ENCODE measurements at places on chromosomes 1 and 21.

- DNase-seq: peak; percentile 11
Observed at GRCh38 chr1:236206548-236206947, 64.2 kb downstream of the GPR137B start.

DNA sequence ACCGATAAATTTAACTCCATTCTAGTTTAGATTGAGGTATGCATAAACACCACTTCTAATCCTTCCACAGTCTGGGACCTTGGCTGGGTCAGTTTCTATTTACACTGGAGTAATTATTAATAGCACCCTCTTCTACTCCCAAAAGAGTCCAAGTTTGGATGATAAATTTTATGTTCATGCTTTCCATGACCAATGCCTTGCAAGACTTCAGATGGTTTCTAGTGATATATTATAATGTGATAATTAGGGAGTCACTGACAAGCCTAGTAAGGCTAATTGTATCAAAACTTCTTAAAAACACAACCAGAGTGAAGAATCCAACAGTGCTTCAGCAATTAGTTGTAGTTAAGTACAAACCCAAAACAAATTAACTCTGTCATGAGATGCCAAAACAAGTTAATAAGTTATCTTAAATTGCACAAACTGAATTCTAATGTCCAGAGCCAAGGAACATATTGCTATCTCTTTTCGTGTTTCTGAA, 489.6 kb downstream of the TTLL7 start:
- no peak for DNase-seq

- DNase-seq: no peak
Observed at GRCh38 chr1:44822981-44823451, 14.7 kb downstream of the BTBD19 start.

- no peak for DNase-seq
Observed at GRCh38 chr21:33299181-33299752, 25.5 kb upstream of the IFNAR1 start.

- DNase-seq: no peak
Observed at GRCh38 chr1:115506518-115506917, 135.3 kb upstream of the VANGL1 start.

GRCh38 chr1:156122519-156123355, 8.2 kb downstream of the LMNA start:
- peak; percentile 91 for DNase-seq

GRCh38 chr1:234845097-234845660, 235.2 kb upstream of the IRF2BP2 start:
- DNase-seq: no peak

DNA sequence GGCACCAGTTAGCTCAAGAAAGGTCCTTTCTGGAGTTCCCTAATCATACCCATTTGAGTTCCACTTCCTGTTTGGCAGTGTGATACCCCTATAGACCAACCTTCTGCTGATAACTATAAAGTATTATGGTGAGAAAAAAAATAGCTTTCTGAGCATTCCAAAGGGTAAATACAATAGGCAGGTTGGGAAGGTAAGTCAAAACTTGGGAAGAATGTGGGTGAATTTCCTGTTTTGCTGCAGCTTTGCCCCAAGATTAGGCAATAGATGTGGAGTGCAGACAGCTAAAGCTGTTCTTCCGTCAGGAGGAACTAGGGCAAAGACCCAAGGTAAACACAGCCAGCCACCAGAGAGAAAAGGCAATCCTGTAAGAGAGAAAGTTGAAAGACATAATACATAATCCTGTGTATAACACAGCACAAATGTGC, 49.9 kb upstream of the GUCA2A start:
- DNase-seq: peak; percentile 88

- no peak for DNase-seq
Observed at GRCh38 chr1:36781098-36781497, 253.2 kb downstream of the GRIK3 start.

DNA sequence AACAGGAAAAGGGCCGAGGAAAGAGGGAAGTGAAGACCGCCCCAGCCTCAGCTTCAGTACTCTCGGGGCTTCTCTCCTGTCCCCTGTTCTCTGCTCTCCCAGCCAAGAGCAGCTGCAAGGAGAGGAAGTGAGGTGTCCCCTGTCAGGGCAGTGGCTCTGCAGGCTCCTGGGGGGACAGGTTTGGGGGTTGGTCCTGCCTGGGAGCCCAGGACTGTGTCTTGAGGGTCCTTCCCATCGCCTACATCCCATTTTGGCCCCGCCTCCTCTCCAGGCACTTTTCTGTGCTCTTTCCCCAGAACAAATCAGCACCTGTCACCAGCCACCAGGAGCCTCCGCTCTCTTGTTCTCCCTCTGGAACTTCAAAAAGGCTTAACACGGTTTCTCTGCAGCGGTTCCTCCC, 82.6 kb downstream of the VWA5B1 start:
- no peak for DNase-seq

GRCh38 chr21:22468893-22469292, 1470.7 kb downstream of the NCAM2 start:
- no peak for DNase-seq
